GM23338 (cell line): ENCODE measurements at places on chromosomes 16 and 17.

DNA sequence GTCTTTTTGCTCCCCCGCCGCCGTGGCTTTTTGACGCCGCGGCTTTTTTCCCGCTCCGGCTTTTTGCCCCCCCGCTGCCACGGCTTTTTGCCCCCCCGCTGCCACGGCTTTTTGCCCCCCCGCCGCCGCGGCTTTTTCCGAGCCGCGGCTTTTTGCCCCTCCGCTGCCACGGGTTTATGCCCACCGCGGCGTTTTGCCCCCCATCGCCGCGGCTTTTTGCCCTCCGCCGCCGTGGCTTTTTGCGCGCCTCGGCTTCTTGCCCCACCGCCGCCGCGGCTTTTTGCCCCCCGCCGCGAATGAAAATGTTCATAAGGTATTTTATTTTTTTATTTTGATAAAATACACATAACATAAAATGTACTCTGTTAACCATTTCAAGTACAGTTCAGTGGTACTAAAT, 527.2 kb upstream of the WSB1 start:
- DNase-seq = no peak

DNA sequence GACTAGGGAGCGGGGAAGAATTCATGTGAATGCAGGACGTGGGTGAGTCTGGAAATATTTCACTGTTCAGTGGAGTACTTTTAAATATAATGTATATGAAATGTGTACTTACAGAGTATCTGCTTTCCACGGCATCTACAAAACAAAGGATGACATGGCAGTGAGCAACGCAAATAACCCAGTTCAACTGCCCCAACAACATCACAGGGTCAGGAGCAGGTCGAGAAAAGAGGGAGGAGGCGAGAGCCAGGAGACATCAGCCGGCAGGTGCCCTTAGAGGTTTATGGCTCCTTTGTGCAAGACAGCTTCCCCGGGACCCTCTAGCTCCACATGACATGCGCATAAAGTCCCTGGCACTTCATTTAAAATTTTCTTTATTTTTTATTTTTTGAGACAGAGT, 61.1 kb downstream of the PECAM1 start:
- no peak for DNase-seq

DNA sequence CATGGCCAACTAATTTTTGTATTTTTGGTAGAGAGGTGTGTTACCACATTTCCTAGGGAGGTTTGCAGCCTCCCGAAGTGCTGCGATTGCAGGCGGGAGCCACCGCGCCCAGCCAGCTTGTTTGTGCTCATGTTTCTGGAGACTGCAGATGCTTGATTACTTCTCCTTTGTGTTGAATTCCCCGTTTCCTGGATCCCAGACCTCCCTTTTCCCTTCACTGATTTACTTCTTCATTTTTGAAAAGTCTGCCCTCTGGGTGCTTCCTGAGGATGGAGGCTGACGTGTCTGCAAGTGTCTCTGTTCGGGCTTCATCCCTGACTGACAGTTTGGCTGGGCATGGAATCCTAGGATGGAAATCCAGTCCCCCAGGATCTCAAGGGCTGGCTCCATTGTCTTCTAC, 7.0 kb upstream of the TRIM47 start:
- no peak for DNase-seq

DNA sequence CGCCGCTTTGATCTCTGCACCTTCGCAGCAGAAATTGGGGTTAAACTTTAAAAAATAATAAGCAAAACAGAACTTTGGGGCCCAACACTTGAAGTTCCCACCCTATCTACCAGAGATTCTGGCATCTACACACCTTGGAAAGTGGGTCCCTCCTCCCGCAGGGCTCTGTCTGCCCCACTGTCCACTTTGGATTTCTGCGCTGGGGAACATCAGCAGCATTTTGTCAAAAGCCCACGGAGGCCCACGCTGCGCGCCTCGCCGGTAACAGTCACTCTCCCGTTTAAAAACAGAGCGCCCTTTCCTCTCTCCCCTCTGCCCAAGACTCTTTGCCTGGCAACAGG, 725 bp upstream of the WNT9B start:
- no peak for DNase-seq

DNA sequence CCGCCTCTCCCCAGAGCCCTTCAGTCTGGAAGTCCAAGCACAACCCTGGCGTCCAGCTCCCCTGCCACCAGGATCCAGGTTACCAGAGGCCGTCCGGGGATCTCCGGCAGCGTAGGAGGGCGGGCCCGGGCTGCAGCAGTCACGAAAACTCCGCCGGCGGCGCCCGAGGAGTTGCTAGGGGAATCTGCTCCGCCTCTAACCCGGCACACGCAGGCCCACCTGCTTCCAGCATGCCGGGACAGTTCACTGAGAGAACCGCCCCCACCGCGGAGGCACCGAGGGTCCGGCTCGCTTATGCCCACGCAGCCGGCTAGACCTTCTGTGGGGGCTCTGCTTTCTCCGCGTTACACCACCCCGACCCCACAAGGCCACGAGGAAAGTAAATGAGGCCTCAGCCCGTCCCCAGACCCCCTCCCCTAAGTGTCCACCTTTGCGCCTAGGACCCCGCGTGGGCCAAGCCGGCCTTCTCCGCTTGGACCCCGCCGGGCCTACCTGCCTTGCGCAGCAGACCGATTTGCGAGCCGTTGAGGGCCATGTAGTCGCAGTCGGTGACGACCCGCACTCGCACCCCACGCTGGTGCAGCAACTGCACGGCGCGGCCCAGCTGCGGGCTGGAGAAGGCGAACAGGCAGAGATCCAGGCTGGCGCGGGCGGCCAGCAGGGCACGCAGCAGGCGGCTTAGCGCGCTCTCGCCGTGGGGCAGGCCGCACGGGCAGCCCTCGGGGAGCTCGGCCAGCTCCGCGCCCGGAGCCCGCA, 587 bp downstream of the PLD6 start:
- peak; percentile 40 for DNase-seq

- DNase-seq = no peak
These were observed 8.5 kb downstream of the TELO2 start for GRCh38 chr16:1501630-1502029.

DNA sequence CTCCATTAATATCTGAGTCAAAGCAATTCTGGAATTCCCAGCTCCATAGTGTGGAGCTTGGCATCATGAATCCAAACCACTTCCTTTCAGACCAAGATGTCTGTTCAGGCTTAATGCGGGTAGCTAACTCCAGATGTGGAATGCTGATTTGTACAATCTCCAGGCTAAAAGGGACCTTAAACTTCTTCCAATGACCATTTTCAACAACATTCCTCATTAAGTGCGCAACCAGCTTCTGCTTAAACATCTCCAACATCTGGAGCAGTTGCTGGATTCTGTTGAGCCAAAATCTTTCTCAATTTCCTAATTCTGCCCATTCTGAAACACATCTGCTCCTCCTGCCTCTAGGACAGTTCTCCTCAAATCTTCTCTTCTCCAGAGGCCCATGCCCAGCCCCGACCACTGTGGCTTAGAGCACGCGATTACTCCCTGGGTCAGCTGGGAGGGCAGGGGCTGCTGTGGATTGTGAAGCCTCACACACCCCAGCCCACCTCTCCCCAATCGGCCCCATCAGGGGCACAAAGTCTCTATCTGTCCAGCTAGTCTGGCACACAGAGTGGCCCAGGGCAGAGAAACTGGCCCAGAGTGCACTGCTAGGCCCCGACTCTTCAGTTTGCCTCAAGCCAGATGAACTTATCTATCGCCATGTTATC, 36.2 kb downstream of the ASPA start:
- DNase-seq = no peak

DNA sequence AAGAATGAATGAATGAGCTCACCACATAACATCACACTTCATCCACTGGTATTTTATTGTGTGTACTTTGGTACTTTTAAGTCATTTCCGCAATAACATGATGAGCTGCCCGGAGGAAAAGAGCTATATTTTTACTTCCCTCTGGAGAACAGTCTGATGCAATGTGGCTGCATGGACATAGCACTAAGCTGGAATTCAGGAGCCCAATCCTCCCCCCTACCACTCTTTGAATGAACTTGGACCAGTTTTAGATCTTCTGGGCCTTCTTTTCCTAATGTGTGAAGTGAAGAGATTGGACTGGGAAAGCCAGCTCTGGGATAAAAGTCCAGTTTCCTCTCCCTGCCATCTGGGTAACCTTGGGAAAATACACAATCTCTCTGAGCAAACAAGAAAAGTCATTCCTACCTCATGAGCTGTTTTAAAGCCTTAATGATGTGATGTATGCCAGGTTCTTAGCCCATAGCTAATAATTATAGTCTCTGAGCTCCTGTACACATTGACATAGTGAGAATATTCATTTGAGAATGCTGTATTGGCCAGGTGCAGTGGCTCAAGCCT, 79.3 kb downstream of the ABCC12 start:
- DNase-seq = no peak

- DNase-seq = no peak
These were observed 354.4 kb downstream of the SNX29 start for GRCh38 chr16:12330946-12331345.
